ENCODE measurements at places on chromosomes 11 and 22.

- DNase-seq, result no peak
These were observed 48.8 kb downstream of the SPECC1L start for GRCh38 chr22:24319451-24319850.

DNA sequence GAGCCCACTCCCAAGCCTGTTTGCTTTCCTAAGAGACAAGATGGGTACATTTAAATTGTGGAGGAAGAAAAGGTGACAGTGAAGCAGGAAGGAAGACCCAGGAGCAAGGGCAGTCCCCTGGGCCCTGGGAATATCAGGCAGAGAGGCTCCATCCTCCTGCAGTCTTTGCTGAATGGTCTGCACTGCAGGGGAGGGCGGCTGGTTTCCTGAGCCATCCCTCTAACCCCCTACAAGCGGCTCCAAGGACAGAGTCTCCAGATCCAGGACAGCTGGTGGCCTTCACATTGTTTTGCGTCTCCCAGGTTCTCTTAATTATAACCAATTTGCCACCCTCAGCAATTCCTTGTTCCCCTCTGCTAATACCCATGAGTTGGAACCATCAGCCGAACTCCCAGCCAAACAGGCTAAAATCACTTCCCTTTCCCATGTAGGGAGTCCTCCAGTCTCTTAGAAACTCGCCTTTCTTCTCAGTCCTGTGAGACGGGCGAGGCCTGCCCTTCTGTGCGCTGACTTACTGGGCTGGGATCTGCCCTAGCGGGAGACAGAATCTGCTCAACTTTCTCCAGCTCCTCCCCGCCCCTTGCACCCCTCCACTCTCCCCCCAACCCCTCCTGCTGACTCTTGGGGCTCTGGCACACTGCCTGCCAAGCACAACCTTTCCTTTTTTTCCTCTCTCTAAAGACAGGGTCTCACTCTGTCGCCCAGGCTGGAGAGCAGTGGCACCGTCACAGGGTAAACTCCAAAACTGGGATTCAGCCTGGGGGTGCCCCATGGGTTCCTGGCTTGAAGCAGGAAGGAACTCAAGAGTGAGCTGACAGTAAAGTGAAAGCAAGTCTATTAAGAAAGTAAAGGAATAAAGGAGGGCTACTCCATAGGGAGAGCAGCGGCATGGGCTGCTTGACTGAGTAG, 53.4 kb upstream of the EMID1 start:
- no peak for DNase-seq

- DNase-seq, result no peak
These were observed 67.1 kb upstream of the LDLRAD3 start for GRCh38 chr11:35876786-35877185.

DNA sequence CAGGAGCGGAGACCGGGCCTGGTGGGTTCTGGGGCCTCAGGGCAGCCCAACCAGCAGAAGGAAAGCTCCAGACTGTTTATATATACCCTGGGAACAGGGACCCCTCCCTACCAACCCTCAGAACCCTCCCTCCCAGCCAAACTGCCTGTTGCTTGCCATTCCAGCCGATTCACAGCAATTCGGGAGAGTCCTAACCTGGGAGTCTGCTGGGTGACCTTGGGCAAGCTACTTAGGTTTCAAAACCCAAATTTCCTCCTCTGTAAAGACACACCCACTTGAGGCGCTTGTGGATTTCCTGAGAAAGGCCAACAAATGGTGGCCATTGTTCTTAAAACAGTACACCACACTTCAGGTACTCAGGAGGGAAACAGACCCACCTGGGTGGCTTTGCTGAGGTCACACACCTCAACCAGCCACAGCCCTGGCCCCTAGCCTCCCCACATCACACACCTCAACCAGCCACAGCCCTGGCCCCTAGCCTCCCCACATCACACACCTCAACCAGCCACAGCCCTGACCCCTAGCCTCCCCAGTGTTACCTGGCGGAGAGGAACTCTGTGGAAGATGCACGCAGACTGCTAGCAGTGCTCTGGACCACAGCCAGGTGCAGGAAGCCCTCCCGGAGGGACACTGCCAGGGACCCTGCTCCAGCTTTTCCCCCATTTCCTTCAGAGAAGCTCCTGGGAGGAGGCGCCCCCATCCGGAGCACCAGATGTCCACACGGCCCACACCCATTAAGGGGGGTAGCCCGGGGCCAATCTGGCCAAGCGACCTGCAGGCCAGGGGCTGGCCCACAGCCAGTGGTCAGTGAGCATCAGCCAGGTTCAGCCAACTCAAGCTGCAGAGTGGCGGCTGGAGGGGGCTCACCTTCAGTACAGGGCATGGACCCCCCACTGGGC, 6.2 kb downstream of the SHISA8 start:
- DNase-seq, result no peak

GRCh38 chr22:23842599-23842998, 3.8 kb upstream of the DERL3 start:
- DNase-seq, result no peak

DNA sequence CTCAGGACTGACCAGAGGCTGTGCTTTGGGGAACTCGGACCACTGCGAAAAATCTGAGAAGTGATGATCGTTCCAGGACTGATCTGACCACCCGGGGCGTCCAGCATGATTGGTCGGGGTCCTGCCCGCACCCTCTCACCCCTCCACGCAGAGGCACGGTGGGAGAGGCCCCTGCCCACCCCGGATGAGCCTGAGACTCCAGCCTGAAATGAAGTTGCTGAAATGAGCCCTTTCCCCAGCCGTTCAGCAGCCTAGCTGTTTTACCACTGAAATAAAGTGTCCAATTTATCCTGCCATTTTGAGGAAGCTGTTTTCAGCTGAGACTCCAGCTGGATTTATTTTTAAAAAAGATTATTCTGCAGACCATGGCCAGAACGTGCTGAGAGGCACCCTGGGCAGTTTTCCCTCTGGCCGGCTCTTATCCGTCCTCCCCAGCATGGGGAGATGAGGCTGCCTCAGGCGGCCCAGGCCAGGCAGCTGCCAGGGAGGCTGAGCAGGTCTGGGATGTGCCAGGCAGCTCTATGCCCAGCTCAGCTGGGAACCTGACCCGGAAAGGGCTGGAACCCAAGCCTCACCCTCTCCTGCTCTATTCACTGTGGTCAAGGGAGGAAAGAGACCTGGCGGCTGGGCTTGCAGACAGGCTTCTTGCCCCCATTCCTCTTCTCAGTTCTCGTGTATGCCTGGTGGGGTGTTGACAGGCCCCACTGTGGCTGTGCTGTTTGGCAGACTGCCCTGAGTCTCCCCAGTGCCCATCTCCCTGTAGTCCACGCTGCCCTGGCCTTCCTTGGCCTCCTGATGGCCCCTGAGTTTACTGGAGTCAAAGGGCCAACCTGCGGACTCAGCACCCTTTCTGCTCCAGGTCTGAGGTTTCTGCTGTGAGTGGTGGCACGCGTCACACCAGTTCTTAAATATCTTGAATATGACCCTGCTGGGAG, 161.0 kb upstream of the B3GAT1 start:
- no peak for DNase-seq

DNA sequence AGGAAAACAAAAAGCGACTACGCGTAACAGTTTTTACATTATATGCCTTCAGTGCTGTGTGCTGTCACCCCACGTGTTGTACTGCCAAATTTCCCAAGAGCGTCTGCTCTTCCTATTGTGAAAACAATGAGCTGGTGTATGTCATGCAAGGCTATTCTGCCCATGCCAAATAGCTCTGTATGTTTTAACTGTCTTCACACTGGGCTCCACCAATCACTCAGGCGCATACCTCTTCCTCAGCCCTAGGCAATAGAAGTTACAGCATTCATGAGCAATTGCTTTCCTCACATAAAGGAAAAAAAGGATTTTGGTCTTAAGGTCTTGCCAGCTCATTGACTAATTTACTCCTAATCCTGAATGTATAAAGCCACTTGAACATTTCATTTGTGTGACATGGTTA, 606.8 kb downstream of the NTM start:
- DNase-seq, result peak; percentile 62

All from RWPE1 (cell line).